ENCODE measurements at places on chromosomes 6 and 20. TPM values are rescaled to one million over a fixed set of nuclear protein-coding genes. Genes with fewer than 3 reads are reported as not detected.
A peak's percentile ranks its signal among the peaks of the same experiment; 100 is the strongest.

The TGM2 gene
- total RNA-seq = 70.3 TPM

The MAS1 gene
- total RNA-seq = not detected

The HDAC2 gene
- total RNA-seq = 62.9 TPM

The EEF1A2 gene
- 0.45 TPM for total RNA-seq

The GABRR1 gene
- 0.27 TPM for total RNA-seq

- DNase-seq = peak; percentile 34
Measured at GRCh38 chr6:321158-321438, 28.8 kb downstream of the DUSP22 start.

DNA sequence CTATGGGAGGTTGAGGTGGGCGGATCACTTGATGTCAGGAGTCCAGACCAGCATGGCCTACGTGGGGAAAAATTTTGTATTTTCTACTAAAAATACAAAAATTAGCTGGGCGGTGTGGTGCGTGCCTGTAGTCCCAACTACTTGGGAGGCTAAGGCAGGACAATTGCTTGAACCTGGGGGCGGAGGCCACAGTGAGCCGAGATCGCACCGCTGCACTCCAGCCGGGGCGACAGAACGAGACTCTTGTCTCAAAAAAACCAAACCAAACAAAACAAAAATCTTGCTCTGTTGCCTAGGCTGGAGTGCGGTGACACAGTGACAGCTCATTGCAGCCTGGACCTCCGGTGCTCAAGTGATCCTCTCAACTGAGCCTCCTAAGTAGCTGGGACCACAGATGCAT is 16.2 kb downstream of the OR2W1 start:
- no peak for DNase-seq

- DNase-seq = no peak
Measured at GRCh38 chr6:4942673-4943009, 61.2 kb downstream of the RPP40 start.

GRCh38 chr20:43507150-43508080 is at the start of gene L3MBTL1:
TSS of gene L3MBTL1 (plus strand) at chr20:43507697. CDS start at chr20:43513504, 5,807 bp downstream.
- no peak for DNase-seq

GRCh38 chr6:168047841-168048723 is 30.9 kb downstream of the FRMD1 start:
- no peak for DNase-seq

DNA sequence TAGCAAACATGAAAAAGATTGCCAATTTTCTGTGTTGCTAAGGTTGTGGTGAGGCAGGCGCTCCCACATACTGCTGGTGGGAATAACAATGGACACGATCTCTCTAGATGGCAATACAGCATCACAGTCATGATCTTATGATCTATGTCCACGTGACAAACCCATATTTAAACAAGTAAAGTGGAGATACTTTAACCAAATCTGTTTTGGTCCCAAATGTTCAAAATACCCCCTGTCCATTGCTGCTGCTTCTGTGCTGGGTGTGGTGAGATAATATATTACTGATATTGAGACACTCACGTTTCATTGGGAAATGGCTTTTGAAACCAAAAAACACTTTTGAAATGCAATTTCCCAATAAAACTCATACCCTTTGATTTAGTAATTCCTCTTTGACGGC is 23.0 kb downstream of the SIRPD start:
- no peak for DNase-seq

All from sciatic nerve (tissue), 2 donors.